ENCODE measurements at places on chromosomes 12 and 14.
A peak's percentile ranks its signal among the peaks of the same experiment; 100 is the strongest.

- DNase-seq, result no peak
Measured at GRCh38 chr12:79487386-79488110, 203.2 kb downstream of the PAWR start.

DNA sequence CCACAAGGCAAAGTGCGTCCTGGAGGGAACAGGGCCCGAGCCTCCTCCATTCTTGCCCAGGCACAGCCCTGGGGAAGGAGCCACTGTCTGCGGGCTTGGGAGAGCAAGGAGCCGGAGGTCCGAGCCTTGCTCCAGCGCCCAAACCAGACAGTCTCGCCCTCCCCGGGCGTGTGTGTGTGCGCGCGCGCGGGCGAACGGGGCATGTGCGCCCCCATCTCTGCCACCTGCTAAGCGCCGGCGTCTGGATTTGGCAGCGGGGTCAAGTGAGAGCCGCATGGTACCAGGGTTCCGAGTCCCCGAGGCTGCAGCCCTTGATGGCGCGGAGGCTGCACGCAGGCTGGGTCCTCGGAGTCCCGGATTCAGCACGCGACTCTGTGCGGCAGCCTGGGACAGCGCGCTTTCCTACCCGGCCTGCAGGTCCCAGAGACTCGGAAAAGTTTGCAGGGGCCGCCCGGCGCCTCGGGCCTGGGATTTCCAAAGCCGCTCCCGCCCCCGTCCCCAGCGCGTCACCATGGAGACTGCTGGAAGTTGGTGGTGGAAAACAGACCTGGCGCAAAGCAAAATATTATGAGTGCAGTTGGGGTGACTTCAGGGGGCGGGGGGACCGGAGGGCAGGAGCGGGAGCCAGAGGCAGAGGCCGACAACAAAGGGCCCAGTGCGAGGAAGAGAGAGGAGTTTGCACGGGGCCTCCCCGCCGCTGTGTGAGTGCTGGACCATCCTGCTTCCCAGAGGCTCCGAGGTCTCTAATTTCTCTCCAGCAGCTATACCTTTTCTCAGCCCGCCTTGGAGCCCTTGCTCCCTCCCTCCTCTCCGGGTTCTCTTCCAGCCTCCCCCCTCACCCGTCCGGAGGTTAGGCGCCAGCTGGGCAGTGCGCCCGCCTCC is 4.2 kb downstream of the RFX4 start:
- DNase-seq, result no peak

- no peak for DNase-seq
Measured at GRCh38 chr12:112117685-112118084, 7.7 kb upstream of the TRAFD1 start.

- no peak for DNase-seq
Measured at GRCh38 chr14:74257941-74258763, 18.9 kb downstream of the VSX2 start.

DNA sequence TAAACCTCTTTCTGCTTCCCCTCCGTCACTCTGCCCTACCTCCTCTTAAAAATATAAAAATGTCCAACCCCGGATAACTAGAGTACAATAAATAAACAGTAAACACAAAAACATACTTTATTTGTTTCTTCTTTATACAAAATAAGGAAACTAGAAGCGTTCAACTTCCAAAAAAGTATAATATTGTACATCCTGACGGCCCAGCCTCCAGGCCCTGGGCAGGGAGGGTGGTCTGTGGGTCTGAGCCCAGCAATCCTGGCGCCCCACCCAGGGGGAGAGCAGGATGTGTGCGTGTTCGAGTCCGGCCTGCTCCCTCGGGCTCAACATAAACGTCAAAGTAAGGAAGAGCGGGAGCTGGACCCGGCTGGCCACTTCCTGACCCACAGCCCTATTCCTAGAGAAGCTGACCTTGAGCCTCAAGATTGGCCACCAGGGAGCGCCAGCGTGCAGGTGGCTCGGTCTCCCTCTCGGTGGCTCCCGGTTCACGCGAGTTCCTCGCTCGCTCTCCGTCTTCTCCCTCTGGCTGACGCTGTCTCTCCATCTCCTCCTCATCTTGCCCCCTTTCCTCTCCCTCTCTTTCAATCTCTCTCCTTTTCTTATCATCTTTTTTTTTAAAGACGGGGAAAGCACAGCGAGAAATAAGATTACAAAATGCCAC is 9.4 kb downstream of the LHX5 start:
- DNase-seq, result peak; percentile 39

DNA sequence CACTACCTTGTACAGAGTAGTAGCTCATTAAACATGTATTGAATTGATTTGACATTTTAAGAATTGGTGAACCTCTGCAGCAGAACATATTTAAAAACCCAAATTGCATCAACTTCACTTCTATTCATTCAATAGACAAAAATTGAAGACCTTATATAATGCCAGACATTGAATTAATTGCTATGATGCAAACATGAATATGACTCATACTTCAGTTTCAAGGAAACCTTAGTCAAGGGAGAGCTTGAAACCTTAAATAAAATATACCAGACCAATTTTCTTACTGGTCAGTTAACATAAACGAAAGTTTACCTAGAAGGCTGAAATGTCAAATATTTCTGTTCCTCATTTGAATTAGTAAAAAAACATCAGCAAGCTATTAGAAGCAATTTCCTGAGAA is 5.0 kb upstream of the MGAT4C start:
- DNase-seq, result no peak
